ENCODE measurements at places on chromosomes 1 and 21. TPM values are rescaled to one million over a fixed set of nuclear protein-coding genes. Genes with fewer than 3 reads are reported as not detected.
A peak's percentile ranks its signal among the peaks of the same experiment; 100 is the strongest.

MMEL1 gene
- not detected for total RNA-seq

- peak; percentile 90 for DNase-seq
These were observed 615 bp downstream of the CLIC4 start for GRCh38 chr1:24745711-24746413.

DNA sequence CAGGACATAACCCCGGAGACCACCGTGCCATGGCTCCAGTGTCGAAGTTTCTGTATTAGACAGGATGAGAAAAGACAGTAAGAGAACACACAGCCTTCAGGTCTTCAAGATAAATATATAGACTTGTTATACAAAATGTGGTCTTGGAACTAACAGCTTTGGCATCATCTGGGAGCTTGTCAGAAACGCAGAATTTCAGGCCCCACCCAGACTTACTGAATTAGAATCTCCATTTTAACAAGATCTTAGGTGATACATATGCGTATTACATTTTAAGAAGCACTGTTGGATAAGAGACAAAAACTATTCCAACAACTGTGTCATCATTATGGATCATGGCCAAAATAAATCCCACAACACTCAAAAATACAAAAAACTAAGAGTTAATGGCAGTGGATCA is 239.3 kb downstream of the ASTN1 start:
- no peak for DNase-seq

DNA sequence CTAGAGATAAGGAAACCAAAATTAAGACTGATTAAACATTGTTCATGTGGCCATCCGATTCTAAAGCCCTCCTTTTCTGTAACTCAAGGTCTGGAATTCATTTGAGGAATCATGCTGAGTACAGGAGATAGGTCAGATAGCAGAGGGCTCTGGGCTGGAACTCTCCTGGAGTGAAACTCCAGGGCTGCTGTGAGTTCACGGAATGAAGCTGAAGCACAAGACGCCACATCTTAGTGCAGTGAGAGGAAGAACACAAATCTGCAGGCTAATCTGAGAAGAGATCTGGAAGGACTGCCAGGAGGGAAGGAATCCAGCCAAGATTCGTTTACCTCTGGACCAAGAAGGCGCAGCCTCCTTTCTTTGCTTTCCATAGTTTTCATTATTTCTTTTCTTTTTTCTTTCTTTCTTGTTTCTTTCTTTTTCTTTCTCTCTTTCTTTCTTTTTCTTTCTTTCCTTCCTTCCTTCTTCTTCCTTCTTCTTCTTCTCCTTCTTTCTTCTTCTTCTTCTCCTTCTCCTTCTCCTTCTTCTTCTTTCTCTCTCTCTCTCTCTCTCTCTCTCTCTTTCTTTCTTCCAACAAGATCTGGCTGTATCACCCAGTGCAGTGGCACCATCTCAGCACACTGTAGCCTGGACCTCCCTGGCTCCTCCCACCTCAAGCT is 74.8 kb upstream of the ATP1B1 start:
- no peak for DNase-seq

KCNT2 gene
- total RNA-seq: 8.4 TPM

LCE1E gene
- not detected for total RNA-seq

ASCL5 gene
- total RNA-seq: not detected

CLCC1 gene
- 18.1 TPM for total RNA-seq

DNA sequence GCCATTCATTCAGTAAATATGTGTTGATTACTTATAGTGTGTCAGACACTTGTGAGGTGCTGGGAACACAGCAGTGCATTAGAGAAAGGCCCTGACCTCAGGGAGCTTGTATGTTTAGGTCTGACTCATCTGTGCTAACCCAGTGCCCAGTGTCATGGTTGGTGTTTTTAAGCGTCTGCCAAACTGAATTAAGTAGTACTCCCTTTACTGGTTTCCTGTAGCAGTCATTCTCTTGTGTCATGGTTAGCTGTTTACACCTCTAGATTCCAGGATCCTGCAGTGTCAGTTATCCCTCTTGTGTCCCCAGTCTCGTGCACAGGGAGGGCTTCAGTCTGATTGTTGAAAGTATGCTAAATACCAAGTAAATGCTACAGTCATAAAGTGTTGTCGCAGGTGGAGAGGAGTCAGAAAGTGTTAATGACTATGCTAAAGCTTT is 14.2 kb downstream of the UCK2 start:
- no peak for DNase-seq

NTMT2 gene
- not detected for total RNA-seq

PADI2 gene
- 0.21 TPM for total RNA-seq

- peak; percentile 78 for DNase-seq
These were observed 506 bp downstream of the SSX2IP start for GRCh38 chr1:84689514-84690396.

- no peak for DNase-seq
These were observed 32.1 kb upstream of the PLA2G5 start for GRCh38 chr1:20037877-20038276.

DNA sequence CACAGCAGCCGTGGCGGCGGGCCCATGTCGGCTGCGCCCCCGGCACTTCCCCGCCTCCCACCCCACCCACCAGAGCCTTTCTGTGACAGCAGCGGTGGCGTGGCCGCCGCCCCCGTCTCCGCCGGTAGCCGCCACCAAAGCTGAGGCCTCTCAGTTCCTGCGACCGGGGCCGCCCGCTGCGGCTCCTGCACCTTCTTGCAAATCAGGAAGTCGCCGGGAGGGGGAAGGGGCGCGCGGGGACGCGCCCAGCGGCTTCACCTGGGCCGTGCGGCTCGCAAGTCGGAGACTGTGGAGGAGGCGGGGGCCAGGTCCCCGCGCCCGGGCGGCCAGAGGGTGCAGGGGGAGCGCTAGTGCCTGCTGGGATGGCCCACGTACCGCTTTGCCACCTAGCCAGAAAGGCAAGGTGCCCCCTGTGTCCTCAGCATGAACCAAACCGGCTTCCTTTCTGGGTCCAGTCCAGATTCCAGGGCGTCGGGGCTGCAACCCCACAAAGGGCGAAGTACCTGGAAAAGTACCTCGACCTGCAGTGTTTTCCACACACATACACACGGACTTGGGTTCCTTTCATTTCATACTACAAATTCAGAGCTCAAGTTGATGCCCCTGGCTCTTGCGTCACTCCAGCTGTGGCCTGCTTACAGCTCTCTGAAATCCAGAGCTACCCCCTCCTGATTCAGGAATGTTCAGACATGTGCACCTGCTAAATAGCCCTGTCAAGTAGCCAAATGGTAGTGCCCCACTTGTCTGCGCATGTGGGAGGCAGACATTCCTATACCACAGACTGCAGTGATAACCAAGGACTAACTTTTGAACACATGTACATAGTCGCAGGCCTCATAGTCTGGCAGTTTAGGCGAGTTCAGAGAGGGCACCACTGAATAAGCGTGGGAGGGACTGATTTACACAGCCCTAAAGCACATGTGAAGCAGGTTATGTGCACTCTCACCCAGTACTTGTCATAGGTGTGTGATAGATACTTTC is at the start of gene DENND1B:
Gene DENND1B, minus strand, starts transcription at position 199 of the 981 bp plus-strand sequence. CDS start 325 bp downstream, outside the sequence.
- peak; percentile 23 for DNase-seq

DNA sequence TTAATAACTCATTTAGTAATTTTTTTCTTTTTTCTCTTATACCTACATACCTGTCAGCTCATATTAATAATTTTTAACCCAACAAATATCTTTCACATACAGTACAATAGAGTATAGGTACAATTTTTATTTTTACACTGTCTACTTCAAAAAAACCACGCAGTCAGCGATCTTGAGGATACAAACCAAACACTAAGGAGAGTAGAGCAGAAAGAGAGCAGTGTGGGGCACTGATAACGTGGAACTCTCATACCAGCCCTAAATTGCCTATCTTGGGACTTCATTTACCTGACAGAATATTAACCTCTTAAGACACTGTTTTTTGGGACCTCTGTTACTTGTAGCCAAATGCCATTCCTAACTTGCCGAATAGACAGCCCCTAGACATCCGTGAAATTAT is 5.5 kb downstream of the TRMT1L start:
- no peak for DNase-seq

IVNS1ABP gene
- 61.0 TPM for total RNA-seq

- no peak for DNase-seq
These were observed 143.3 kb downstream of the DYRK1A start for GRCh38 chr21:37509802-37510393.

GRCh38 chr1:195970209-195970608 is 638.0 kb downstream of the KCNT2 start:
- DNase-seq: no peak

- no peak for DNase-seq
These were observed 3.6 kb downstream of the MMACHC start for GRCh38 chr1:45503462-45504360.

RXRG gene
- not detected for total RNA-seq

FGR gene
- total RNA-seq: 10.4 TPM

- DNase-seq: no peak
These were observed 1.0 kb upstream of the PRMT2 start for GRCh38 chr21:46634427-46634826.

- DNase-seq: no peak
These were observed 9.5 kb upstream of the ZBTB18 start for GRCh38 chr1:244041466-244042120.
